ENCODE measurements at places on chromosomes 2 and 18.

DNA sequence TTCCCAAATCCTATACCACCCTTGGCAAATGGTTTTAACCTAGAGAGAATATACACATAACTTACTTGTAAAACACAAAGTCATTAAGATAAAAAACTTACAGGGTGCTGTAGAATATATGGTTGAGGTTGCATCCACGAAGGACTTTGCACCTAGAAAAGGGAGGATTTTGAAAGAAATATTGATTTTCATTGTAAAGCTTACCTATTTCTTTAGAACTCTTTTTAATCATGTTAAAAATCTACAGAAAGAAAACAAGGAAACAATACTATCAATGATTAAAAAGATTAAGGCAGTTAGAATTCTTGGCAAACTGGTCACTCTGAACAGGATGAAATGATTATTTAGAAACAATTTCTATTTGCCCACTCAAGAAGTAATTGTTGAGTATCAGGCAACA, 81.1 kb upstream of the ITGB6 start:
- no peak for DNase-seq

DNA sequence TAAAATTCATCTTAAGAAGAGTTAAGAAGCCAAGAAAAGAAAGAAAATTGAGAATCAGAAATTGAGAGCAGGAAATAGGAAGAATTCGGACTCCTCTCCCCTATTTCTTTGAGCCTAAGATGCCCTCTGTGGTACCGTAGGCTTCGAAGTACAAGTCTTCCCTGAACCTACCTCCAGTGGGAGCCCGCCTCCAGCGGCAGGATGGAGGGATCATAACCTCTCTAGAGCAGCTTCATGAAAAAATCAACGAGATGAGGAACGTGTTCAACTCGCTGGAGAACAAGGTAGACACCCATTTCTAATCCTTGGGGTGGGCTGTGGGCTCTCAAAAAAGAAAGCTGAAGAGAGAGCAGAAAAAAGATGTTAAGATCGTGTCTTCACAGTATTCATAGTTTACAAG, 36.3 kb downstream of the ARHGEF33 start:
- no peak for DNase-seq

DNA sequence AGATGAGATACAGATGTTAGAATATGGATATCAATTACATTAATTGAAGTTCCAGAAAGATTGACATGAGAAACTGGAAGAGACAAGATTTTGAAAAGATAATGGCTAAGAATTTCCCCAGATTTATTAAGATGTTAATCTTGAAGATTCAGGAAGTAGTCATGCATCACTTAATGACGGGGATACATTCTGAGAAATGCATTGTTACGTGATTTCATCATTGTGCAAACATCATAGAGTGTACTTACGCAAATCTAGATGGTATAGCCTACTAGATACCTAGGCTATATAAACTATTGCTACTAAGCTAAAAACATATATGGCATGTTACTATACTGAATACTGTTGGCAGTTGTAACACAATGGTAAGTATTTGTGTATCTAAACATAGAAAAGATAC, 6.8 kb upstream of the CHMP3 start:
- peak; percentile 10 for DNase-seq

- no peak for DNase-seq
These were observed 117.4 kb upstream of the ID2 start for GRCh38 chr2:8564475-8564874.

- no peak for DNase-seq
These were observed 2.7 kb downstream of the STK16 start for GRCh38 chr2:219247678-219248642.

DNA sequence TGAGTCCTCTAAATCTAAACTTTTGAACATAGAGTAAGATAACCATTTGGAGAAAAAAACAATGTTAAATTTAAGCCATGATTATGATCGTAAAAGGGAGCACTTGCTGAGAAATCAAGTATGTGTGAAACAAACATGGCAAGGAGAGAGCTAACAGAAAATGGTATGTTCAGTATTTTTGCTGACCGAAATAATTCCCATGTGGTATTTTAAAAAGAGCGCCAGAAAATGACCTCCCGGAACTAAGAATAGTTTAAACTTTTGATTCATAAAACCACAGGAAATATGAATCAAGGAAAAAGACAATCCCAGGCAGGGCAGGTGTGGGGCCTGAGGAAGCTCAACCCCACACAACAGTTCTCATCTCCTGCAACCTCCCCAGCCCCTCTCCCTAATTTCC, 74.2 kb downstream of the DOCK10 start:
- DNase-seq = peak; percentile 47

DNA sequence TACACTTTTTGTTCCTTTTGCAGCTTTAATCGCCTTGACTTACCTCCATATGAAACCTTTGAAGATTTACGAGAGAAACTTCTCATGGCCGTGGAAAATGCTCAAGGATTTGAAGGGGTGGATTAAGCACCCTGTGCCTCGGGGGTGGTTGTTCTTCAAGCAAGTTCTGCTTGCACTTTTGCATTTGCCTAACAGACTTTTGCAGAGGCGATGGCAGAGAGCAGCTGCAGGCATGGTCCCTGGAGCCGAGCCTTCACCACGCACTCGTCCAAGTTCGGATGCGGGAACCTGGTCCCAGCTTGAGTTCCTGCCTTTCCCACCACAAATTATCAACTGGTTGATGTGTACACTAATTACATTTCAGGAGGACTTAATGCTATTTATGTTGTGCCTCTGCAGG, 232.7 kb downstream of the ALPK2 start:
- DNase-seq = no peak

DNA sequence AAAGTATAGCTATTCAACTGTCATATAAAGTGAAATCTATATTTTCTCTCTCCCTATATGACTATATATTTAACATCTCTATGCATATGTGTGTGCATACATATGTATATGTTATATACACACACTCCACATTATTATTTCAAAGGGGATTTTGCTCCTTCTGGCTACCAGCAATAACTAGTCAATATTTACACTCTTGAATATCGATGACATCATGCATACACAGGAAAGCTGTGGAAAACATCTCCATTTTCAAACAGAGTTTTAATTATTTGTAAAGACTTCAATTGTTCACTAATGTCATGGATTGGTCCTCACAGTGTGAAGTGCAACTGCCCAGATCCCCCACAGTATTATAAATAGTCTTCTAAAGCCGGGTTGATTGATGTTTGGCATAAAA, 195.9 kb upstream of the TCF4 start:
- no peak for DNase-seq

DNA sequence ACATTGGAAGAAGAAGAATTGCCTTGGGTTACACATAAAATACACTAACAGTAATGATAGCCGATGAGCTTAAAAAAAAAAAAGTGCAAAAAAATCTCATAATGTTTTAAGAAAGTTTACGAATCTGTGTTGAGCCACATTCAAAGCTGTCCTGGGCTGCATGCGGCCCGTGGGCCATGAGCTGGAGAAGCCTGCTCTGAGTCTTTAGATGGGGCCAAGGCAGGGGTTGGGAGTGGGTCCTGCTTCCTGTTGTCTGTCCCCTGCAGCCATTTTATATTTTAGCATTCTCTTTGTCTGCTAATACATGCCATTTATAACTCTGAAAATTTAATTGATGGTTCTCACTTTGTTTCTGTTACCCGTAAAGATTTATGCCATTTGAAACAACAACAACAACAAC, 93.2 kb downstream of the EPC2 start:
- DNase-seq = no peak

DNA sequence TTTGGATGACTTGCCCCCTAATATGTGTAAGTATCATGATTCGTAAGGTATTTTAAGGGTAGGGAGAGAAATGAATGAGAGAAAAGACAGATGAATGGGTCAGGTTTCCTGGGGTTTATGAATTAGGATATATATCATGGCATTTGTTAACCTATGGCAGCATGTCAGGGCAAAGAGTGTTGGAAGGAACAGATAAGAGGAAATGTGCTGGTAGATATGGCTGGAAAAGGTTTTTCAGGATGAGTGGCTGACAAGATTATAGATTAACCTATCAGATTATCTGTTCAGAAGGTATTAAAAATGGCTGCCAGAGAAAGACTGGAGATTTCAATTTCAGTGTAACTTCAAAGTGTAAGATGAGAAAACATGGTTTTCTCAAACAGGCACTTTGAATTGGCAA, 67.8 kb downstream of the SRBD1 start:
- DNase-seq = no peak

GRCh38 chr2:175161-175786, 88.6 kb downstream of the SH3YL1 start:
- no peak for DNase-seq

DNA sequence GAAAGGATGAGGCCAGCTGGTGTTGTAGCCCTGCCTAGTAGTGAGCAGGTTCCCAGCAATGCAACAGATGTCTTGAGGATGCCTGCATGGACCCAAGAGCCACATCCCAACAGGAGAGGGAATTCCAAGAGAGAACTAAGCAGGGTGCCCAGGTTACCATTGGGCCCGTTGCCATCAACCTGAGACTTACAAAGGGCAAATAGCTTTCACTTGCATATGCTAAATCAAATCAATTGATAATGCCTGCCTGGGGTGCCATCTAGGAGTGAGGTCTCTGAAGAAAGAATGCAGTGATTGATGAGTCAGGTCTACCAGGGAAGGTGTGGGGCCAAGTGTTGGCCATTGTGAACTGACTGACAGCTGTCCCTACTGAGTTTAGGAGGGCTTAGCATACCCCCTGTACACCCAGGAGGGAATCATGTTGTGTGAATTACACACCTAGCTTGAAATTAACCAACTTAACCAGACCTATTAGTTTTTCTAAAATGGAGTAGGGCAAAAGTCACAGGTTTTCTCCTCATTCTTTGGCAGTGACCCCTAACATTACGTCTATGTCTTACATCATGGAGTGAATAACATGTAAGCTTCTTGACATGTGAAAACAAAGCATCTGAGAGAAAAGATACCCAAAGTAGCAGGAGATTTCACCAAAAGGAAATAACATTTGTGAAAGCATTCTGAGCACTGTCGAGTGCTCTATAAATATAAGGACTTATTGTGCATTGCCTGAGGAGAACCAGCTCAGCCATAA, 32.3 kb downstream of the FHOD3 start:
- DNase-seq = no peak

DNA sequence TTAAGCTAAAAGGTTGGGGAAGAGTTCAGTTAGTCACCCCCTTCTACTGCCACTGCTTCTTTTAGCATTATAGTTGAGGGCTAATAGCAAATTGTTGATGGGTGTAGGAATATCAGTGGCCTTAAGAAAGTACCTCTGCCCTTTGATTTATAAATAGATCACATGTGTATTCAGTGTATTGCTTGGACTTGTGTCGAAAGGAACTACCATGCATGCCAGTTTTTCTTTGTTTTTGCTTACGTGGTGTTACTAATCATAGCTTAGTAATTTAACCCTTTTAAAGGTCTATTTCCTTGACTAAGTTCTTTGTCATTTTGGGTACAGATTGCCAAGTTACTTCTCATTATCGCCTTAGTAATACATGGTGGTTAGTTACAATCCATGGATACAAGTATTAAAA, 85.6 kb downstream of the MIB1 start:
- DNase-seq = peak; percentile 45

DNA sequence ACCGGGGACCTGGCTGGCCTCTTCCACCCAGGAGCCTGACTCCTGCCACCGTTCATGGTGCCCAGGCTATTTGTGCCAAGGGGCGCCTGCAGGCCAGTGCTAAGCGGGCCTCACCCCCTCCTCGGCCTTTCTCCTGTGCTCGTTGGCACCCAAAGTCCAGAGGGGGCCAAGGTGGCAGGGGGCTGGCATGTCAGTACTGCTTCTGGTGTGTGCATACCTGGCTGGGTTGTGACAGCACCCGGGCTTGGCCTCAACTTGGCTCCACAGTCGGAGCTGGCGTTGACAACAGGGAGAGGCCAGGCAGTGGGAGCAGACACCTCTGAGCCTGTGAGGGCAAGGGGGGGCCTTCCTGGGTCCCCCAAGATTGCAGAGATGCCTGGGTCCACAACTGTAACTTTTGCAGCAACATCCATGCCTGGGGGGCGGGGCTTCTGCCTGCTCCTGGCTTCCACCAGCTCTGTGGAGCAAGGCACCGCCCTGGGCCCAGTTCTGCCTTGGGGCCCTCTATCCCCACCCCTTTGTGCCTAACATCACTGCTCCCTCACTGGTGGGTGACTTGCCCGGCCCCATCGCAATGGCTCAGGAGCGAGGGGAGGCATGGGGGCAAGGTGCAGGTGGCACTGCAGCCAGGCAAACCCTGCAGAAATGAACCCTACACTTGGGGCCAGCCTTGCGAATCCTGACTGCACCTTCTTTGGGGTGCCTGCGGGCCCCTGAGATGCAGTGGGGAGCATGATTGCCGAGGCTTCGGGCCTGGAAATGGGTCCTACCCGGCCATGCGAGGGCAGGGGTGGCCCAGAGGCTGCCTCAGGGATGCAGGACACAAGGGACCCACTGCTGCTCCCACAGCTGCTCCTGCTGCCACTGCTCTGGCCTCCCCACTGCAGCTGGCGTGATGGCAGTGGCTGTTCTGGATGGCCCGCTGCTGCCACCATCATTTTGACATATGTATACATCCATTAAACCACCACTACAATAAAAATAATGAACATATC, 35.9 kb downstream of the PTPN4 start:
- DNase-seq = no peak

DNA sequence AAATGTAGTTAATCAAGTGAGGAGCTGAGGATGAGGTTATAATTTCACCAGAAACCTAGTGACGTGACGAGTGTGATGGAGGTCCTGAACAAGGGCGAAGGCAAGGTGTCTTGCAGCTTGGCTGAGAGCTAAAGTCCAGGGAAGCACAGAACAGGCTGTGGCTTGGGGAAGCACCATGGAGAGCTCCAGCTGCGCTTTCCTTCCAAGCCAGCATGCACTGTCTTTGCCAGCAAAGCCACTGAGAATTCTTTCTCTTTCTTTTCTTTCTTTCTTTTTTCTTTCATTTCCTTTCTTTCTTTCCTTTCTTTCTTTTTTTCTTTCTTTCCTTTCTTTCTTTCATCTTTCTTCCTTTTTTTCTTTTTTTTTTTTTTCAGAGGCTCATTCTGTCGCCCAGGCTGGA, 239.3 kb downstream of the FBXO15 start:
- DNase-seq = peak; percentile 29

- DNase-seq = peak; percentile 91
These were observed 174.8 kb downstream of the HDAC4 start for GRCh38 chr2:239225871-239226561.

- DNase-seq = no peak
These were observed 106.9 kb upstream of the HDAC4 start for GRCh38 chr2:239507576-239508258.

DNA sequence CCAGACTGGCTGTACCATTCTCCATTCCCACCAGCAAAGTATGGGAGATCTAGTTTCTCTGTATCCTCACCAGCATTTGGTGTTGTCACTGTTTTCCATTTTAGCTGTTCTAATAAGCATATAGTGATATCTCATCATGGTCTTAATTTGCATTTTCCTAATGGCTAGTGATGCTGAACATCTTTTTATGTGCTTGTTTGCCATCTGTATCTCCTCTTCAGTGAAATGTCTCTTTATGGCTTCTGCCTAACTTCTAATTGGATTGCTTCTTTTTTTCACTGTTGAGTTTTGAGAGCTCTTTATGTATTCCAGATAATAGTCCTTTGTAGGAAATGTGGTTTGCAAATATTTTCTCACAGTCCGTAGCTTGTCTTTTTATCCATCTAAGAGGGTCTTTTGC, 18.9 kb upstream of the BIN1 start:
- no peak for DNase-seq

Data from fibroblast of skin of right biceps (primary cell).